ENCODE measurements at places on chromosomes 12 and 14.

- no peak for DNase-seq
Observed at GRCh38 chr14:66281036-66281776, 205.0 kb upstream of the CCDC196 start.

GRCh38 chr12:124207617-124208016 lies 87.3 kb upstream of the RFLNA start:
- DNase-seq, result no peak

GRCh38 chr14:96904201-96904600 lies 107.0 kb downstream of the VRK1 start:
- no peak for DNase-seq

DNA sequence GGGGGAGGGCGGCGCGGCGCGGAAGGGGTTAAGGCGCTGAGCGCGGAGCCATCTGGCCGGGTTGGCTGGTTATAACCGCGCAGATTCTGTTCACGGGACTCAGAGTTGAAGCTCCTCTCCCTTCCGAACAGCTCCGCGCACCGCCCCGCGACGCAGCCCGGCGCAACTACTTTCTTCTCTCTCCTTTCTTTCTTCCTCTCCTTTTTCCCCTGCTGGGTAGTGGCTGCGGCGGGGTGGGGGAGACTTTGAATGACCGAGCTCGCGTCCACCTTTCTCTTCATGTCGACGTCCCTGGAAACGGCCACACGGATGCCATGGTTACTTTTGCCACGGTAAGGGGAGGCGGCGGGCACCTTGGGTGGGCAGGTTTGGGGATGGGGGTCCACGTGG lies at the start of gene NTF3:
NTF3 (plus strand) TSS at position 98 of the 390 bp plus-strand sequence; CDS start at position 315, 217 bp downstream.
- no peak for DNase-seq

- DNase-seq, result no peak
Observed at GRCh38 chr14:99676657-99677056, 7.4 kb upstream of the CYP46A1 start.

DNA sequence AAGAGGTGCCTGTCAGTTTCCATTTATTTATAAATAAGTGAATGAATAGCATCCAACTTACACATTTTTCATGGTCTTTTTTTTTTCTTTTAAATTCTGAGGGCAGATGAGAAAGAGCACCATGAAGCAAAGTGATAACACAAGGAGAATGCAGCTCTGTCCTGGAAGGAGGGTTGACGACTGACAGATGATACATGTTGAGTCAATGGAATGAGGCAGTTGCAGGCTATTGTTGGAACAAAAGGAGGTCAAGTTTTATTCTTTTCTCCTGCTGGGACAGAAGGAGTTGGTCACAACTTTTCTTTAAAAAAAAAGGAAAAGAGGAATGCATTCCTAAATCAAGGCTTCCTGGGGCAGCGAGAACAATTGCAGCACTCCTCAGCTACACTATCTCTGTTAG lies 119.9 kb upstream of the PLEKHG7 start:
- no peak for DNase-seq

- no peak for DNase-seq
Observed at GRCh38 chr12:41189395-41190251, 1.5 kb downstream of the PDZRN4 start.
